Daoy (cell line): ENCODE measurements at places on chromosomes 2 and 18. TPM values are rescaled to one million over a fixed set of nuclear protein-coding genes. Genes with fewer than 3 reads are reported as not detected.
A peak's percentile ranks its signal among the peaks of the same experiment; 100 is the strongest.

LHCGR gene
- total RNA-seq = not detected in 2 replicates

CYP27A1 gene
- total RNA-seq = 0.77 and 0.80 TPM in 2 replicates

GRCh38 chr18:69599377-69599776, 198.7 kb downstream of the DOK6 start:
- no peak for DNase-seq

DNA sequence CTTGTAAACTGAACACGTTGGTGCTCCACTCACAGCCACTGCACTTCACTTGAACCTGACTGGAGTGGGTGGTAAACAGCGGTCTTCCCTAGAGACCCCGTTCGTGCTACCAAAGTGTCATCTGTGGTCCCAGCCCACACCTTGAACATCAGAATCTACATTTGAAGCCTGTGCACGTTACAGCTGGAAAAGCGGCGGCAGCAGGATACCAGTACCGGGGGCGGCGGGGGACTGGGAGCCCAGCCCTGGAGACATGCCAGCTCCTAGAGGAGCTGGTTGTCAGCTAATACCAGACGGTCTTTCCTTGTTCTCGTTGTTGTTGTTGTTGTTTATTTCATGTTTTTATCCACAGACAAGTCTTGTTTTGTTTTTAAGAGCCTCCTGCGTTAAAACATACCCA, 156.7 kb downstream of the WDSUB1 start:
- DNase-seq = no peak

- DNase-seq = peak; percentile 6
These were observed 154.5 kb upstream of the NRP2 start for GRCh38 chr2:205527801-205528200.

DNA sequence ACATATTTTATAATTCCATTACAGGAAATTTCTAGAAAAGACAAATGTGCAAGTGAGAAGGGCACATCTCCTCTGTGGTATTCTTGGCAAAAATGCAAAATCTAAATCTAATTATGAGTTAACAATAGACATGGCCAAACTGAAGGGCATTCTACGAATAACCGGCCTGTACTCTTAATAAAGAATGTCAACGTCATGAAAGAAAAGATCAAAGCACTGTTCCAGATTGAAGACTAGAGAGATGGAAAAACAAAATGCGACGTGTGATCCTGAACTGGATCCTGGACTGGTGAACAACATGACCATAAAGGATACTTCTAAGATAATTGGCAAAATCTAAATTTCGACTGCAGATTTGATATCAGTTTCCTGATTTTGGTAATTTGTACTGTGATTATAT, 3.0 kb downstream of the CDKL4 start:
- no peak for DNase-seq

CHST9 gene
- total RNA-seq = 0.06 and 0.09 TPM in 2 replicates

GRCh38 chr2:201730651-201731285, 32.3 kb upstream of the MPP4 start:
- no peak for DNase-seq

GRCh38 chr2:134282629-134283400, 28.9 kb downstream of the MGAT5 start:
- no peak for DNase-seq

- DNase-seq = peak; percentile 49
These were observed 79.9 kb upstream of the OTOS start for GRCh38 chr2:240220371-240220770.

DNA sequence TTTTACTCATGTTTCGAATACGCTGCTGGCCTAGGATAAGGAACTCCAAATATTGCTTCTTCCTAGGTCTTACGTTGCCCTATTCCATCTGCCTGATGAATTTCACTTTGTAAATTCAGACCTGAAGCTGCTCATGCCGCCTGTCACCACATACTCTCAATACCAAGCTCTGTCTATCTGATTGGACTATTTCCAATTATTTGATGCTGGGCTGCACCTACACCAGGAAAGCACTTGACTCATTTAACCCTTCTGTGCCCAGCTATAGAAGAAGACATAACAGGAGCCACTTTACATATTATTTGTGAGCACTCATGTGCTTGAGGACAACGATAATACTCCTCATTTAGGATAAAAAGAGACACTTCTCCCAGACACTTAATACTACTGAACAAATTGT, 1293.9 kb upstream of the LRRTM1 start:
- no peak for DNase-seq

DNA sequence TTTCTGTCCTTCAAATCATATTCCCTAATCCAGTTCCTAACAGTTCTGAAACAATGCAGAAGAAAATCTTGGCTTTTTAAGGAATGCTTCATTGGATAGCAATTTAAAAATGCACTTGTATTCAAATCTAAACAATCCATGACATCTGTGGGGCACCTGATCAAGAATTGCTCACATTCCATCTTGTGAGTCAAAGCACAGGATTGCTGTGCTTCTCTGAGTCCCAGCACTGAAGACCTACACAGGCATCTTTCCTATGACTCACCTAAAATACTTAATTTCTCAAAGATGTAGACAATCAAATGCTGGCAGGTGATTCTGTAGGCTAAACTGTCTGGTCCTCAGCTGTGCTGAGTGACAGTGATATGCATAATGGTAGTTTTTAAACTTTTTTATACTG, 10.1 kb upstream of the ATP8B1 start:
- DNase-seq = peak; percentile 76

EMILIN2 gene
- 0.40 TPM in 1 of 2 replicates, not detected in the other for total RNA-seq

GKN2 gene
- total RNA-seq = 0.06 TPM in 1 of 2 replicates, not detected in the other

DNA sequence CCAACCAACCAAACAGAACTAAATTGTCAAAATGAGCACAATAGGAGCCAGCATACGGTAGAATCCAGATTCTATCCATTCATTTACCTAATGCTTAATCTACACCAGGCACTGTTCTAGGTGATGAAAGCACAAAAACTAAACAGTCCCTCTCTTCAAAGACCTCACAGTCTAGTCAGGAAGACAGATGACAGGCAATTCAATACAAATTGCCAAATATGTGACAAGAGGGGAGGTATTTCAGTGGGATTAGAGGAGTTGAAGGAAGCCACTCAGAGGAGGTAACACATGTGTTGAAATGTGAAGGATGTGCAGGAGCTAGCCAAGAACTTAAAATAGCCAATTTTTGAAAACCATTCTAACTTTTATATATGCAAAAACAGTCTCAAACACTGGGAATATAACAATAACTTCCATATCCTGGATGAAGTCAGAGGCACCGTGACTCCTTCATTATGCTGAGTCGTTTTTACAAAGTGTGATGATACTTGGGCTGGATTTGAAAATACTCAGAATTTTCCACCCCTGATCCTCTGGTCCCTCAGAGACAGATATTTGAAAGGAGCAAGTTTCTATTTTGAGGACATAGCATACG, 204.9 kb downstream of the PID1 start:
- no peak for DNase-seq

BMP10 gene
- not detected in 2 replicates for total RNA-seq

GRCh38 chr2:71452565-71452964, 796 bp upstream of the DYSF start:
- DNase-seq = peak; percentile 81

- DNase-seq = no peak
These were observed 817.1 kb upstream of the TMEFF2 start for GRCh38 chr2:193011870-193012269.

DNA sequence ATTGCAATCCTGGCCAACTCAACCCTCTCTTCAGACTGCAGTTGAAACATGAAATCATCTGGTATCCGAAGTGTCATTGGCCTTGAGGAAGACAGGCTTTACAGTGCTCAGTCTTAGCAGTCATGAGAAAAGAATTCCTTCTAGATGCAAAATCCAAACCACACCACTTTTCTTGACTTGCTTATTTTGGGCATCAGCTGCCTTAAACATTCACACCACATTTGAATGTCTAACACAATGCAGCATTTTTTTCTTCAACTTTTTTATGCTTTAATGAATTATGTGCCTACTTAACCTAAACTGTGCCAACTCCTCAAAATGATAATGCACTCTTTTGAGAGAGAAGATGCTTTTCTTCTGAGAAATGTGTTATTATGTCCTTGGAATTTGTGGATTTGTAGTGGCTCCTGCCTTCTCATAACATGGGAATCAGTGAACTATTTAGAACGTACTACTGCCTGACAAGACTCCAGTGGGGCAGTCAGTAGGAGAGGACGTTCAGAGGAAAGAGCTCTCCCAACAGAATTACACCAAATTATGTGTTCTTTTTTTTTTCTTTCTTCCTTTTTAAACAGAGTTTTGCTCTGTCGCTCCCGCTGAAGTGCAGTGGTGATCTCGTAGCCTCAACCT, 3.2 kb upstream of the FAM98A start:
- DNase-seq = no peak

DNA sequence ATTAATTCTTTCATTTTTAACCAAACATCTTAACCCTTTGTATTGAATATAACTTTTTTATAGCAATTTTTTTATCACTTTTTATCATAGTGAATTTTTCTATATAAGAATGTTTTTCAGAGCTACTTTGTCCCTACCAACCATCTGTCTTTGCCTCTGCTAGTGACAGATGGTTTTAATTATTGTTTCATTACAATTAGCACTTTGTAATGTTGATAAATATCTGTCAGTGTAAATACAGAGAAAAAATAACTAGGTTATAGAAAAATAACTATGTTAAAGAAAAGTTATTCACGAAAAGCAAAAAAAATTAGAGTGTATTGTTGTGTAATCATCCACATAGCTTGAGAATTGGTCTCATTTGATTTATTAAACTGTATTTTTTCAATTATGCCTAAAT, 91.0 kb upstream of the CDH19 start:
- no peak for DNase-seq

- no peak for DNase-seq
These were observed 44.9 kb upstream of the SIGLEC15 start for GRCh38 chr18:45780568-45780967.

DNA sequence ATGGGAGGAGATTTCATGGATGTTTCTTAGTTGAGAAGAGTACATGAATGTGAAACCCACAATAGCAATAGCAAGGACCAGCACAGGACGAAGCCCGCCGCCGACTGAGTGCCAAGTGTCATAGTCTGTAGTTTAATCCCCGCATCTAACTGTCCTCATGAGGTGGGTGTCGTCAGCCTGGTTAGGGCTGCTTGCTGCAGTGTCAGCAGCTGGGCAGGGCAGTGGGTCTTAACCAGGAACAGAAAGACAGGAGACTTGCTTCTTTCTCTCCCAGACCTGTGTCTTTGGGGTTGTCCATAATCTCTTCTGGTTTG, 146.6 kb downstream of the VAPA start:
- no peak for DNase-seq

GRCh38 chr2:239198221-239198620, 202.6 kb downstream of the HDAC4 start:
- no peak for DNase-seq

ZC3H15 gene
- total RNA-seq = 104 and 139 TPM in 2 replicates

POLR1A gene
- total RNA-seq = 29.0 and 31.0 TPM in 2 replicates

FKBP1B gene
- total RNA-seq = 0.98 and 8.5 TPM in 2 replicates

UGT1A8 gene
- total RNA-seq = 15.1 and 15.4 TPM in 2 replicates

DNA sequence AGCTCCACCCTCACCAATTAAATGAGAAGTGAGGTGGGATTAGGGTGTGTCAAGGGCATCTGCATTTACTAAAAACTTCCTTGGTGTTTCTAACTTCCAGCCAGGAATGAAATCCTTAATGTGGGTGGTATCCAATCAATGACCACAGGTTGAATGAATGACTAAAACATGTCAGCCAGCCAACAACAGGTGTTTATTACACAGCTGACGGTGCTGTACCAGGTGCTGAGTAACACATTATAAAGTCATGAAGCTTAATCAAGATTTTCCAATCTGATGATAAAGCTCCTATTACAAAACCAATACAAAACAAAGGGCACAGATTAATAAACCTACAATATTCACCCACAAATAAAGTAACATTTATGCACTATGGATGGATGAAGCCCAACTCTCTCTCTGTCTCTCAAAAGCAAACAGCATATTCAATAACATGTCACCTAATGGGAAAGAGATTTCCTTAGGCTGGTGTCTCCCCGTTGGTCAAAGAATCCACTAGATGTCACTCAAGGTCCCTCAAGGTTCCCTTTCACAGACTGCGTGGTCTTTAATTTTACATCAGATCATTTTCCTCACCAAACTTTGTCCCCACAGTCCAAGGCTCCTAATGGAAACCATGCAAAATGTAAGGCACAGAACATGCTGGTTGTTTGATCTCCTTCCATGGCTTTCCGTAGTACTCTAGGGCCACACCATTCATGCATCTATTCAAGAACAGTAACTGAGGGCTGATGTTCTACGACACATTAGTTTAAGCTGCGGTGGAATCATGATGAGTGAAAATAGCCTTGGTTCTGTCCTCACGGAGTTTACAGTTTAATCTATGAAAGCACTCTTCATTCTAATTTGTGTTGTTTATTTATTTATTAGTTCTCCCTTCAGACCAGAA, 6.4 kb upstream of the PTPN4 start:
- peak; percentile 46 for DNase-seq

- no peak for DNase-seq
These were observed 44.1 kb upstream of the HDAC4 start for GRCh38 chr2:239444626-239445577.

- no peak for DNase-seq
These were observed 32.6 kb upstream of the ANXA4 start for GRCh38 chr2:69709290-69709689.

ZNF521 gene
- total RNA-seq = 8.5 and 10.7 TPM in 2 replicates

DNA sequence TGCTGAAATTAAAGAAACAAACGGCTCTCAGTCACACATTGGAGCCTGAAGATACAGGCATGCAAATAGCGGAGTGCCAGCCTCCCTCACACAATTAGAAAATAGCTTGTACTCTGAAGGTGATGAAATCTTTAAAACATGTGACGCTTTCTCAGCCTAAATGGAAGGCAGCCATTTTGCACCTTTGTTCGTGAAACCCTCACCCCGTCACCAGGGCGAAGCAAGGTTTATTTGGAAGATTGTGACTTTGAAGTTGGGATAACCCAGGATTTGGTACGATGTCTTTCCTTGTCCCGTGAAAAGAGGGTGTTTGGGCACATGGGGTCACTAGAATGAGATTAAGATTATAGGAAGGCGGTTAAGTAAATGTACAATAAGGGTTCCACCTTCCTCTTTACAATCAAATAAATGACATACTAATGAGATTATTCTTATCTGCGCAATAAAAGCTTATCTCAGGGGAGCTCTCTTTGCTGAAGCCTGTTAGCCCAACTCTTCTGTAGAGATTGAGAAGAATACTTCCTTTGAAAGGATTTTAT, 4.2 kb downstream of the SH3BP4 start:
- no peak for DNase-seq

IL1RL1 gene
- not detected in 2 replicates for total RNA-seq

DNA sequence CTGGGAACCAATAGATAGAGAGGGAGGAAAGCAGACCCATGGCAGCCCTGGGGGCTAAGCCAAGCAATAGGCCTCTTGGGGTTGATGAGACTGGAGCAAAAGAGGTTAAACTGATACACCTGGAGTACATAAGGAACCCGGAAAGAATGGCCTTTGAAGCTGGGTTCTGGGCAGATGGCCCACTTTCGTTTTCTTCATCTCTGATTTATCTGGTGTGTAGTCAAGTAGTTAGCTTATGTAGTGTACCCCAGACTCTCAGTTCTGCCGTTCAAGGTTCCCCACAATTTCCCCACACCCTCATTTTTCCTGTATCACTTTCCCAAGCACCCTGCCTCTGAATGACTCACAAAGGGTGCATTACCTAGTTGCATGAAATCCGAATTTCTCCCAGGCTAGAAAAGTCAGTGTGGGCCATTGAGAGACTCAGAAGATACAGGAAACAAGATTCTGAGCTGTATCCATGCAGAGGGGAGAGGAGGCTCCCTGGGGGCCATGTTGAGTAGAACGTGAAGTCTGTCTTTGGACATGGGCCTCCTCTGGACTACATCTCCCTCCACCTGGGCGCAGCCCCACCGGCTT, 235.0 kb downstream of the LOXHD1 start:
- no peak for DNase-seq
